Naive thymus-derived CD4-positive, alpha-beta T cell (primary cell): ENCODE measurements at places on chromosomes 7 and 10.

DNA sequence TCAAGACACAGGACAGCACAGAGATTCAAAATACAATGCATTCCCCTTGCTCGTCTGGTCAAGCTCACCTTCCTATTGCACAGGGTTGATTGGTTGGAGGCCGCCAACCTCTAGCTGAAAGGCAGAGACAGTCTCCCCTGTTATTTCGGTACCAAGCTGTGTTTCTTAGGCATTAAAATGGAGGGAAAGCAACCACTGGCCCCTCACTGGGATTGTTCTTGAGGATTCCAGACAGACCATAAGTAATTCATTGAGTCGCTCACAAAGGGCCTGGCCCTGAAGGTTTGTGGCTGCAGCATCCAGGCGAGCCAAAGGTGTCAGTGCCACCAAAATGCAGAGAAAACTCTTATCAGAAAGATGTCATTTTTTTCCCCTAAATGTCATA, 81.2 kb downstream of the PARP12 start:
- no peak for DNase-seq

- DNase-seq: no peak
Observed at GRCh38 chr10:53904506-53905241, 896.4 kb downstream of the PCDH15 start.

DNA sequence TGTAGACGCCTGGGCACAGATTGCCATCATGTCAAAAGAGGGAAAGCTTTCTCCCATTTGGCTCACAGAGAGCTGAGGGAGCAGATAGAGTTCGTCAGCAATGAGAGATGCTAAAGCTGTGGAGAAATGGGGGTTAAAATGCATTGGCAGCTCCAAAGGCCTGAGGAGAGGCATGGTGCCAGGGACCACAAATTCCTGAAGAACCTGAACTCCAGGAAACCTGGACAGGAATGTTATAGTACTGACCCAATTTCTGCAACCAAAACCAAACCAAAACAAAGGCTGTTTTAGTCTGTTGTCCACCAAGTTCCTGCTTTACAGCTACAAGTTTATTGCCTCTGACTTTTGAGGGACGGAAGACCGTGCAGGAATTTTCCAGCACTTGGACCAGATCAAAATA, 575.7 kb downstream of the REEP3 start:
- no peak for DNase-seq

DNA sequence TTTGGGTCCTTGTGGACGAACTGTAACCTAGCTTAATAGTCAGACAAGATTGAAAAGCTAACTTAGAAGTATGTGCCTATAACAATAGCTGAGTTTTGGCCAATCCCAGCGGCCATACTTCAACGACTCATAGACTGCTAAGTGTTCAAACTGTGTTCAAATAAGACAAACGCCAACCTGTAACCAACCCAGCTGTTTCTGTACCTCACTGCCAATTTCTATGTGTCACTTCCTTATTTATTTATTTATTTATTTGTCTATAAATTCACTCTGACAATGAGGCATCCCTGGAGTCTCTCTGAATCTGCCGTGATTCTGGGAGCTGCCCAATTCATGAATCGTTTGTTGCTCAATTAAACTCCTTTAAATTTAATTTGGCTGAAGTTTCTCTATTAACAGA, 21.7 kb downstream of the ST8SIA6 start:
- no peak for DNase-seq

DNA sequence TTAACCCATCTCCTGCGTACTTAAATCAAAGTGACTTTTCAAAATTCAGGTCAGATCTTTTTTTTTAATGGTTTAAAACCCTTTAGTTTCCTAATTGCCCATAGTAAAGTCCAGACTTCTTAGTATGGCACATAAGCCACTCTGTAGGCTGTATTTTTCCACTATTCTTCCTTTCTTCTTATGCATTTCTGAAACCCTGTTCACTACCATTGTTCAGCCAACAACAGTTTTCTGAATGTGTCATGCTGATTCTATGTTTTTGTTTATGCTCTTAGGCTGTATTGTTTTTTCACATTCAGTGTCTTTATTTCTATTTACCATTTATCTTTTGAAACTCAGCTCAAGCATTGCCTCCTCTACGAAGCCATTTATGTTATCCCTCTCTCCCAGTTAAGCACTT, 26.7 kb downstream of the CCSER2 start:
- no peak for DNase-seq

DNA sequence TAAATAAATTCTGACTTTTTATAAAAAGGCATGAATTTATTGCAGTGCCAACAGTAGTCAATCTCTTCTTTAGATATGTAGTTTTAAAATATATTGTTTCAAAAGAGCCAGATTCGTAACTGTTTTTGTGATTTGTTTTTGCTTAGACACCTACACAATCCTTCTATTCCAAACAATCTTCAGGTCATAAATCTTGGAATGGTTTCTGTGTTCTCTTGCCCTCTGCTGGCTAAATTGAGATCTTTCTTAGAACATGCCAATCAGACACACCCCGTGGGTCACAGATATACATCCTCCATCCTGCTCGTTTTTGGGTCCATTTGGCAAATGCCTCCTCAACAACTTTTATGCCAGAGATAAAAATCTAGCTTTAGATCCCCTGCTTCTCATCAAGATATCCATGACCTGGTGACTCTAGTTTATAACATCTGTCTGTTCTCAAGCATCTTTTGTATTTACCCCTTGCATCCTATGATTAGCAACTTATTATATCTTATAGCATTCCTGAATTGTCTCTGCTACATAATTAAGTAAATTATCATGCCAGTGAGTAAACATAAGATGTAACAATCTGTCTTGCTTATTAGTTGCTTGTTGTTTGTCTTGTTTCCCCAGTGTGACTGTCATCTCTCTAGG, 35.3 kb upstream of the IFRD1 start:
- DNase-seq: peak; percentile 15

- DNase-seq: peak; percentile 43
Observed at GRCh38 chr10:62817121-62817765, 1.1 kb upstream of the EGR2 start.

- DNase-seq: peak; percentile 50
Observed at GRCh38 chr7:22885797-22886261, 63.2 kb upstream of the TOMM7 start.

DNA sequence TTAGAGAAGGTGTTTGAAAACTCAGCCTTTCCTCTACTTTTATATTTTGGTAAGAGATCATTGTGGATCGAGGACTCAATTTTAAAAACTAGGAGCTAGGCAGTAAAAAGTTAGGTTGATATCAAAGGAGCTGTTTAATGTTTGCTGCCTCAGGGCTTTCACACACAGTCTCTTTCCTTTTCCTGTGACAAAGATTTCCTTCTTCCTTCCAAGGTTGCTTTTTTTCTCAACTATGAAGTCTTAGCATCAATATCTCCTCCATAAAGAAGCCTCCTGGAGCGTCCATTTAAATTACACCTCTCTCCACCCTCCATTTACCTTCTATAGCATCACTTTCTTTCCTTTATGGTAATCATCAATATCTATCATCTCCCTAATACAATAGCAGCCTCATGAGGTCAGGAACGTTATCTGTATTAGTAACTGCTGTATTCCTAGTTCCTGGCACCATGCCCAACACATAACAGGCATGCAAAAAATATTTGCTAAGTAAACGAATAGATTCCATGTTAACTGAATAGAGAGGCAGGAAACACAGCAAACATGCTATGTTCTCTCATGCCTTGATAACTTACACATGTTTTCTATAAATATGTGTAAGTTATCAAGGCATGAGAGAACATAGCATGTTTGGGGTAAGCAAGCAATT, 48.5 kb downstream of the GNAT3 start:
- DNase-seq: no peak

- DNase-seq: no peak
Observed at GRCh38 chr10:624605-625332, 64.7 kb downstream of the DIP2C start.

- DNase-seq: peak; percentile 62
Observed at GRCh38 chr10:72263613-72264241, 10.0 kb upstream of the DDIT4 start.

- no peak for DNase-seq
Observed at GRCh38 chr7:123535517-123535916, 1.1 kb upstream of the IQUB start.

DNA sequence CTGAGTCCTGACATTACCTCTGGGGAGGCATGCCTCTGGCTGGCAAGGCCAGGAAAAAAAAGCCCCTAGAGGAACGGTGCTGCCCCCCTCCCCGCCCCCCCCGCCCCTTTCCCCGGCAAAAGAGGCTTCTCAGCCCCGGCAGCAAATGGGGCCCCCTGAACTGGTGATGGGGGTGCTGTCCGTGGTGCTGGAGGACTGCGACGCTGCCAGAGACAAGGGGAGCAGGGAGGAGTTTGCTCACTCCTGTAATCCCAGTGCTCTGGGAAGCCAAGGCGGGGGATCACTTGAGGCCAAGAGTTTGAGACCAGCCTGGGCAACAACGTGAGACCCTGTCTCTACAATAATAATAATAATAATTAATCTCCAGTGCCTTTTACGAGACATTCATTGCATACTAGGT, 23.7 kb downstream of the SRRM3 start:
- DNase-seq: peak; percentile 44

GRCh38 chr10:131480861-131481260, 169.3 kb upstream of the TCERG1L start:
- DNase-seq: no peak

DNA sequence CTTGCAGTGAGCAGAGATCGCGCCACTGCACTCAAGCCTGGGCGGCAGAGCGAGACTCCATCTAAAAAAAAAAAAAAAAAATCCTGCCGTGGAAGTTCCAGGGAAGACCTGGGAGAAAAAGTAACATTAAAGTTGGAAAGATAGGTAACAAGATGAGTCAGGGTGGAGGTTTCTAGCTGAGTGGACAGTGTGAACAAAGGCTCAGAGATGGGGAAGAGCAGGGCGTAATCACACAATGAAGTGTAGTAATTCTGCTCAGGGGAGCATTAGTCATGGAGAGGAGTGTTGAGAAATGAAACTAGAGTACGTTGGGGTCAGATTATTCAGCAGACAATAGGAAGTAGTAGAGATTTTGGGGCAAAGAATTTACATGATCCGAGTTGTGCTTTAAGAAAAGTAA, 21.6 kb upstream of the WASL start:
- DNase-seq: no peak

- DNase-seq: no peak
Observed at GRCh38 chr10:85598646-85599045, 767.9 kb downstream of the GRID1 start.

DNA sequence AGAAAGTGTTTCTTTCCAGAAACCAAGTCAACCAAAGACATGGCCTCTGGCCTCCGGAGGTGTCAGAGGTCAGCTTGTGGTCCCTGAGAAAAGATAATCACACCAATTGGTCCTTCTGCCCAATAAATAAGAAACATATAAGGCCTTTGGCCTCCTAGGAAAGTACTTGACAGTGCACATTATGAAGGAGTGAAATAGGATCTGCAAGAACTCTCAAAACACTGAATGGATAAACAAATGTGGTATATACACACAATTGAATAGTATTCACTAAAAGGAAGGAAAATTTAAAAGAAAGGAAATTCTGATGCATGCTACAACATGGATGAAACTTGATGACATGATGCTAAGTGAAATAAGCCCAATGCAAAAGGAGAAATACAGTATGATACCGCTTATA, 35.4 kb upstream of the NRF1 start:
- DNase-seq: no peak

DNA sequence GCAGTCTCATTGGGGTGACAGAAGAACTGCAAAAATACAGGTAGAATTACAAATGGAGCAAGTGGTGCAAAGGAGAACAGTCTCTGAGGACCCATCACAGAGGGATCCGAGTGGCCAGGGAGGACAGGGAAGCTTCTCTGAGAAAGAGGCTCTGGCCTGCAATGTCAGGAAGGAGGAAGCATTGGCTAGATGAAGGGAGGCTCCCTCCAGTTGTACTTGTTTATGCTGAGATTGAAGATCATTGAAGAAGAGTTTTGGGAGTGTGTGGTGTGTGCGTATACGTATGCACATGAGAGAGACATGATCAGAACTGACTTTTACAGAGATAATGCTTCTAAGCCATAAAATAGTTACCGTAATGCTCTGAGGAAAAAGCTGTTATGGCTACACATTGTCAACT, 274.7 kb upstream of the FZD8 start:
- no peak for DNase-seq

- no peak for DNase-seq
Observed at GRCh38 chr10:93667795-93668194, 34.6 kb downstream of the FRA10AC1 start.

- DNase-seq: no peak
Observed at GRCh38 chr10:131960631-131961046, 21.1 kb downstream of the BNIP3 start.

- no peak for DNase-seq
Observed at GRCh38 chr7:123824754-123825067, 20.3 kb upstream of the HYAL4 start.

DNA sequence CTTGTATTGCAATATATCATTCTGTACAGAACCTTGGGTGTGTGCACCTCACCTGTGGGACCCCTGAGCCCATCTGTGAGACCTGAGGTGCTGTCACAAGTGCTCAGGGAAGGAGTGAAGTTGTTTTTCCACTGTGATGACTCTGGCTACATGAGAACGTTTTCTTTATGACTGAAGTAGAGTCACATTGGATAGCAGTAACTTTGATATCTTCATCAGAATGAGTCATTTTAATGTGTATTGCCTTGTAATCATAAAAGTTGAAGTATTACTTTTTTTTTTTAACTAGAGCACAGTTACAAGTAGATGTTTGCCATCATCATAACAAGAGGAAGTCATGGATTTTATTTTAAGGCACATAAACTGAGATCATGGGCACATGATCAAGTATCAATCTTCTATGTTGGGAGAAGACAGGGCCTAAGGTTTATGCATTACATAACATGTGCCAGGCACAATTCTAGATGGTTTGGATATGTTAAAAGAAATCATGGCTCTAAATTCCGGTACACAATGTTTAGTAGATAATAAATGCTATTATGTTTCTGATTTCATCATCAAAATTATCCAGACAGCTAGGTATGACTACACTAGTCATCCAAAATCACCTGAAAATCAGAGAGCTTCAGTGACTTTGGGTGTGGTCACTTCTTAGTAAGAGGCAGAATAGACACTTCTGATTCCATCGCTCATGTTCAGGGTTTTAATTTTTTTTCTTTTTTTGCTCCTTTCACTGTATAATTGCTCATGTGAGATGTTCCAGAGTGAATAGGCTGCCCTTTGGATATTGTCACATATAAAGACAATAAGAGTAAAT, 82.7 kb upstream of the KLF6 start:
- DNase-seq: no peak
